ENCODE measurements at places on chromosomes 2 and 18. TPM values are rescaled to one million over a fixed set of nuclear protein-coding genes. Genes with fewer than 3 reads are reported as not detected.

BOLA3 gene
- total RNA-seq, result 80.6 TPM

ALPI gene
- not detected for total RNA-seq

GATA6 gene
- 1.0 TPM for total RNA-seq

TNS1 gene
- total RNA-seq, result 0.24 TPM

SKOR2 gene
- not detected for total RNA-seq

NPPC gene
- total RNA-seq, result not detected

CHST9 gene
- total RNA-seq, result 0.17 TPM

RAB6D gene
- under 0.01 TPM for total RNA-seq

SPHKAP gene
- total RNA-seq, result not detected

TMEM247 gene
- total RNA-seq, result not detected

CNRIP1 gene
- under 0.01 TPM for total RNA-seq

LDAH gene
- total RNA-seq, result 9.1 TPM

CD207 gene
- total RNA-seq, result not detected

MZT2B gene
- total RNA-seq, result 103 TPM

REG3G gene
- total RNA-seq, result not detected

LRRC30 gene
- not detected for total RNA-seq

SPR gene
- total RNA-seq, result 17.4 TPM

ANKRD29 gene
- total RNA-seq, result 12.6 TPM

PLEK gene
- not detected for total RNA-seq

AGXT gene
- total RNA-seq, result not detected

ZFP36L2 gene
- total RNA-seq, result 213 TPM

TP53I3 gene
- 75.3 TPM for total RNA-seq

TCF7L1 gene
- 26.4 TPM for total RNA-seq

TEX261 gene
- total RNA-seq, result 61.6 TPM

NCKAP5 gene
- 7.6 TPM for total RNA-seq

ERBB4 gene
- not detected for total RNA-seq

SGPP2 gene
- total RNA-seq, result 5.3 TPM

ZSWIM2 gene
- not detected for total RNA-seq

SLC66A2 gene
- total RNA-seq, result 40.0 TPM

IL1F10 gene
- total RNA-seq, result not detected

KIF3C gene
- total RNA-seq, result 30.7 TPM

STK39 gene
- 24.8 TPM for total RNA-seq

DSG4 gene
- under 0.01 TPM for total RNA-seq

CFC1 gene
- total RNA-seq, result not detected

POLR1B gene
- total RNA-seq, result 62.1 TPM

MAP2 gene
- 31.5 TPM for total RNA-seq

CBLN2 gene
- not detected for total RNA-seq

MRO gene
- total RNA-seq, result not detected

POMC gene
- 0.24 TPM for total RNA-seq

ATP6V1C2 gene
- total RNA-seq, result under 0.01 TPM

COLEC11 gene
- not detected for total RNA-seq

BUB1 gene
- 35.5 TPM for total RNA-seq

GPAT2 gene
- total RNA-seq, result 2.7 TPM

GPR39 gene
- total RNA-seq, result 6.1 TPM

CFAP65 gene
- total RNA-seq, result not detected

GKN1 gene
- not detected for total RNA-seq
